ENCODE measurements at places on chromosomes 2 and 18. TPM values are rescaled to one million over a fixed set of nuclear protein-coding genes. Genes with fewer than 3 reads are reported as not detected.

Gene SERPINB3
- not detected for total RNA-seq

Gene SESTD1
- total RNA-seq = 22.3 TPM

Gene HOXD11
- total RNA-seq = 0.14 TPM

Gene TPO
- not detected for total RNA-seq

Gene PLGLB1
- 1.8 TPM for total RNA-seq

Gene UGT1A5
- not detected for total RNA-seq

Gene ELOA2
- not detected for total RNA-seq

Gene PASK
- total RNA-seq = 1.3 TPM

Gene SPP2
- not detected for total RNA-seq

Gene TUBB8B
- total RNA-seq = not detected

Gene CXCR2
- total RNA-seq = not detected

Gene DNER
- 0.83 TPM for total RNA-seq

Gene TRIM54
- total RNA-seq = not detected

Gene MARCHF4
- total RNA-seq = 0.28 TPM

Gene KCNS3
- total RNA-seq = 0.43 TPM

Gene DGKD
- total RNA-seq = 12.1 TPM

Gene CYP27A1
- 17.1 TPM for total RNA-seq

Gene FRZB
- total RNA-seq = 0.09 TPM

Gene NPPC
- 0.28 TPM for total RNA-seq

Gene WDR35
- 12.5 TPM for total RNA-seq

Gene ACADL
- total RNA-seq = 0.37 TPM

Gene TANC1
- total RNA-seq = 16.3 TPM

Gene TMEFF2
- total RNA-seq = 3.0 TPM

Gene UGT1A9
- total RNA-seq = under 0.01 TPM

Gene MLPH
- total RNA-seq = 12.2 TPM

Gene XPO1
- 177 TPM for total RNA-seq

Gene SIX3
- total RNA-seq = not detected

Gene LOXHD1
- total RNA-seq = not detected

Gene GYPC
- 125 TPM for total RNA-seq

Gene ECEL1
- total RNA-seq = not detected

Gene RAB17
- total RNA-seq = 0.28 TPM

Gene SERPINB5
- 0.14 TPM for total RNA-seq

Gene GRHL1
- total RNA-seq = 0.37 TPM

Gene MRO
- 0.18 TPM for total RNA-seq

Gene SERPINB4
- total RNA-seq = 0.14 TPM

Gene GALNT3
- total RNA-seq = 0.71 TPM

Gene SLC9A4
- under 0.01 TPM for total RNA-seq

Gene GPAT2
- total RNA-seq = 2.3 TPM

Gene MEP1B
- total RNA-seq = not detected

Gene CHRNG
- total RNA-seq = not detected

Gene UCN
- 0.14 TPM for total RNA-seq

Gene PROKR1
- not detected for total RNA-seq

Gene LYPD6
- 0.57 TPM for total RNA-seq
